ENCODE measurements at places on chromosomes 13 and 19.

- DNase-seq = peak; percentile 56
Observed at GRCh38 chr19:480016-480855, 16.1 kb upstream of the MADCAM1 start.

- no peak for DNase-seq
Observed at GRCh38 chr13:26412936-26413716, 144.4 kb upstream of the WASF3 start.

GRCh38 chr13:51318015-51318414 is 21.5 kb upstream of the SERPINE3 start:
- no peak for DNase-seq

DNA sequence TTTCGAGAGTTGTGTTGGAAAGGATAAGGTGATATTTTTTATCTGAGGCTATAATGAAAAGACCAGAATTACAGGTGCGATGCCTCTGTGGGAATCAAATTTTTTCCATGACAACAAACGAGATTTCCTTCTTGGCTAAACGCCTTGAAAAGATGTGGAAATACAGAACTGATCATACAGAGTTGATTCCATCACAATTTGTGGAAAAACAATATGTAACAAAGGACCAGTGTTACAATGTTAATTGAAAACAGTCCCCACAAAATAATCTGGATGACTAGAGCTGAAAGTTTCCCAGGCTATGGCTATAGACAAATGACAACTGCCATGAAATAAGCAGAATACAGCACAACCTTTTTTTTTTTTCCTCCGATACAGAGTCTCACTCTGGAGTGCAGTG is 628.9 kb downstream of the DIAPH3 start:
- DNase-seq = peak; percentile 7

DNA sequence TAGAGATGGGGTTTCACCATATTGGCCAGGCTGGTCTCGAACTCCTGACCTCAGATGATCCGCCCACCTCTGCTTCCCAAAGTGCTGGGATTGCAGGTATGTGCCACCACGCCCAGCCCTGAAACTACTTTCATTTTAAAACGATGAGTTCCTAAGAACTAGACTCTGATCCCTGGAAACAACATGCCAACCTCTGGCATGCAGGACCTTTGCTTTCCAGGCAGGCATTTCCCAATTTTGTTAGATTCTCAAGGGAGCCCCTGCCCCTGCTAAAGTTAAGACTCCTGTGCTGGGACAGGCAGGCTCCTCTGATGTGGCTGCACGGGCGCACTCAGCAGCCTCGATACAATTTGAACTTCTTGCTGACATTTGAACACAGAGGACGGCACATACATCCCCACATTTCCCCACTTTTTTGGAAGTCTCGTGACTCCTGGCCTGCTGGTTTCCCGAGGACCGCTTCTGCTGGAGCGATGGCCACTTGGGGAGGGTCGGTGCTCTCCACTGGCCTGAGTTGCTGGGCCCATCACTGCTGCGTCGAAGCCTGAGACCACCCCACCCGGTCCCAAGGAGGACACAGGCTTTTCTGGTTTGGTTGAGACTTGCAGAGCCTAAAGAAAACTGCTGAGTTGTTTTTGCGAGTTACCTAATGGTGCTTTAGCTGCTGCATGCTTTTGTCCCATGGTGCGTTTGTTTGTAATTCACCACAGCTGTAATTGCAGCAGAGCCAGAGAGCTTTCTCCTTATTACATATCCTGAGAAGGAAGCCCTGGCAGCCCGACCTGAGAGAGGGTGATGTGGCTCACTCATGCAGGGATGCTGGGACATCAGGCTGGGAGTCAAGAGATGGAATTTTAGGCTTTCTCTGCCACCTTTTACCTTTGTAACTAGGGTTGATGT is 8.2 kb downstream of the ATP11A start:
- DNase-seq = peak; percentile 83

DNA sequence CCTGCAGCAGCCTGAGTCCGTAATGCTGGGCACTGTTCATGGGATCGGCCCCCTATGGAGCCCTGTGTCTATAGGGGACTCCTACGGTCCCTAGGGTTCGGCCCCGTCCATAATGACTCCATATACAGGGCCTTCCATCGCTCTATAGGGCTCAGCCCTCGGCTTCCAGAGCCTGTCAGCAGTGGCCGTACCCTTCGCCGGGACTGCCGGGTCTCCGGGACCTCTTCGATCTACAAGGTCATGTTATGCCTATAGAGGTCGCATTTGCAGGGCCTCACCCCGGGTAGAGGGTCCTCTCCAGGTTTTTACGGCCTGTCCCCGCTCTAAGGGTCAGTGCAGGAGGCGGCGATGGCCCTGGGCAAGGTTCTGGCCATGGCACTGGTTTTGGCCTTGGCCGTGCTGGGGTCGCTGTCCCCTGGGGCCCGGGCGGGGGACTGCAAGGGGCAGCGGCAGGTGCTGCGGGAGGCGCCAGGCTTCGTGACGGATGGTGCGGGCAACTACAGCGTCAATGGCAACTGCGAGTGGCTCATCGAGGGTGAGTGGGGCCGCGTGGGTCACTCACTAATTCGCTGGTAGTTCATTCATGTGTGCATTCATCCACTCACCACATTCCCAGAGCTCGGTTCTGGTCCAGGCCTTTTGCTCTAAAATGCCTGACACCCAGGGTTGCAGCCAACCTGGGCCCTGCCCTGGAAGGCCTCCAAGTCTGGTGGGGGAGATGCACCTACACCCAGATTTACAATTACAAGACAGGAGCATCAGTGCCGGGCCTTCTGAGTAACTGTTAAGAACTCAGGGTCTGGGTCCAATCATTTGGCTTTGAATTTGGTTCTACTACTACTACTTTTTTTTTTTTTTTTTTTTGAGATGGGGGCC is 699 bp downstream of the MEGF8 start:
- DNase-seq = no peak

DNA sequence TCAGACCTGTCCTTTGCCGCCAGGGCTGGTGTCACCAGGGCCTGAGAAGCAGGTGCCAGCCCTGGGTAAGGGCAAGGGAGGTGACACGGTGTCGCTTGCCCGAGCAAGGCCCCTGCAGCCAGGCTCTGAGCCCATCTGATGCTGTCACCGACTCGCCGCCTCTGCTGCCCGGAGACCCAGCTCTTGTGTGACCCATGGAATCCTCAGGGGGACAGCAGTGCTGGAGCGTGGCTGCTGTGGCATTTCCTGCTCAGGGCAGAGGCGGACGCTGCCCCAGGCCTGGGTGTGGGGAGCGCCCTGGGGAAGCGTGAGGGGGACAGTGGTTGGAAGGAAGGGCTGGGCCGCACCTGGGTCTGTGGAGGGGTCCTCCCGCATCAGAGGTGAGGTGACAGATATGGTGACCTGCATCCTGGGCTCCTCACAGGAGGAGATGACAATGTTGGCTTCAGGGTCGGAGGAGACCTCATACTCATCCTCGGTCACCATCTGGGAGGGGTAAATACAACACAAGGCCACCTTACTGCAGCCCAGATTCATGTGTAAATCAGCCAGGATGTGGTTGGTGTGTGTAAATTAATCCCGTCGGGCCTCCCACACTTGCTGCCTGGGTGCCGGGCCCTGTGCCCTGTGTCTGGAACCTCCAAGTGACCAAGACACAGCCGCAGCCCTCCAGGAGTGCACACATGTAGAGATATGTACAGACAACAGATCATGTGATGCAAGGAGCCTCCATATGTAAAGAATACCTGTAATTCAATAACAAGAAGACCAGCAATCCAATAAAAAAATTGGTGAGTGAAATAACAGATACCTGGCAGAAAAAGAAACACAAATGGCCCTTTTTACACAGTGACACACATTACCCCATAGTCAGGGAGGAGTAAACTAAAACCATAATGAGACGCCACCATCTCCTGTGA is 27.6 kb upstream of the MATK start:
- DNase-seq = no peak

- peak; percentile 9 for DNase-seq
Observed at GRCh38 chr13:85729296-85729695, 69.9 kb downstream of the SLITRK6 start.

- no peak for DNase-seq
Observed at GRCh38 chr19:38792250-38793111, 3.5 kb downstream of the LGALS7B start.

- no peak for DNase-seq
Observed at GRCh38 chr19:52635786-52636570, 2.2 kb downstream of the ZNF83 start.

- no peak for DNase-seq
Observed at GRCh38 chr19:13610039-13610691, 103.9 kb upstream of the CACNA1A start.

GRCh38 chr13:62613819-62614218 is 1198.2 kb upstream of the PCDH20 start:
- no peak for DNase-seq

- no peak for DNase-seq
Observed at GRCh38 chr19:18346091-18346490, 5.7 kb downstream of the PGPEP1 start.

DNA sequence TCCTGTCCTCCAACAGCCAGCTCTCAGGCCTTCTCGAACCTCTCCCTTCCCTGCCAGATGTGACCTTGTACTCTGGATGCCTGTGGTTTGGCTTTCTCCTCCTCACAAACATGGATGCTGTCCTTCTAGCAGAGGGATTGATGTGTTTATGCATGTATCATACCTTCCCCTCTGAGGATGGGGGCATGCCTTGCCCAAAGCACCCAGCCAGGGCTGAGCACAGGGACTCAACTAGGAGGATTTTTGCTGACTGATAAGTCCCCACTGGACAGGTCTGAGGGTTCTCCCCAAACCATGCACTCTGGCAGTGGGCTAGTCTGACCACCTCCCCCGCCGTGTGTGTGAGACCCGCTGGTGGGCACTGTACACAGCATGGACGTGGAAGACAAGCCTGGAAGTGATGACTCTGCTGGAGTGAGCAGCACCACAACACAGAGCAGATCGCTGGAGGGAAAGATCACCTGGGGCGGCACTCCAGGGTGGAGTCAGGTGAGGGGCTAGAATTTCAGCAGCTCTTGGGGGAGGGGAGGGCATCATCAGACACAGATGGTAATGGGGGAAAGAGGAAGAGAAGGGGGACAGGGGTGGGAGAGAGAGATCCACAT is 360.3 kb upstream of the ZNF507 start:
- no peak for DNase-seq

- DNase-seq = no peak
Observed at GRCh38 chr19:7914598-7915045, at the start of gene TGFBR3L. Gene TGFBR3L (plus strand): TSS chr19:7914830.

- DNase-seq = no peak
Observed at GRCh38 chr13:86986448-86986847, 684.7 kb upstream of the SLITRK5 start.

DNA sequence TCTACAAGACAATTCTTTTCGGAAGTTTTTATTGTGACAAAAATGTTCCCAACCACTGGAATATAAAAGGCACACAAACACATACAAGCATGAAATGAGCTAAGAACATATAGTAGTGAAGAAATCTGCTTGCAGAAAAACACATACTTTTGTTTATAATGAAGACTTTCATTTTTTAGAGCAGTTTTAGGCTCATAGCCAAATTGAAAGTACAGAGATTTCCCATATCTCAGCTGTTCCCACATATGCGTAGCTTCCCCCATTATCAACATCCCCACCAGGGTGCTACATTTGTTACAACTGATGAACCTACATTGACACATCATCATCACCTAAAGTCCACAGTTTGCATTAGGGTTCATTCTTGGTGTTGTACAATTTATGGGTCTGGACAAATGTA is 249.4 kb downstream of the KCTD12 start:
- no peak for DNase-seq

- DNase-seq = peak; percentile 23
Observed at GRCh38 chr19:45884682-45885555, 1.0 kb downstream of the IRF2BP1 start.

GRCh38 chr13:97148894-97149293 is 73.2 kb upstream of the MBNL2 start:
- no peak for DNase-seq
